ENCODE measurements at places on chromosomes 2 and 18.

GRCh38 chr18:74407888-74408287, 49.2 kb downstream of the DIPK1C start:
- no peak for DNase-seq

GRCh38 chr2:82665691-82666090, 1793.4 kb downstream of the SUCLG1 start:
- no peak for DNase-seq

- no peak for DNase-seq
These were observed 10.7 kb upstream of the CD226 start for GRCh38 chr18:69958422-69958821.

DNA sequence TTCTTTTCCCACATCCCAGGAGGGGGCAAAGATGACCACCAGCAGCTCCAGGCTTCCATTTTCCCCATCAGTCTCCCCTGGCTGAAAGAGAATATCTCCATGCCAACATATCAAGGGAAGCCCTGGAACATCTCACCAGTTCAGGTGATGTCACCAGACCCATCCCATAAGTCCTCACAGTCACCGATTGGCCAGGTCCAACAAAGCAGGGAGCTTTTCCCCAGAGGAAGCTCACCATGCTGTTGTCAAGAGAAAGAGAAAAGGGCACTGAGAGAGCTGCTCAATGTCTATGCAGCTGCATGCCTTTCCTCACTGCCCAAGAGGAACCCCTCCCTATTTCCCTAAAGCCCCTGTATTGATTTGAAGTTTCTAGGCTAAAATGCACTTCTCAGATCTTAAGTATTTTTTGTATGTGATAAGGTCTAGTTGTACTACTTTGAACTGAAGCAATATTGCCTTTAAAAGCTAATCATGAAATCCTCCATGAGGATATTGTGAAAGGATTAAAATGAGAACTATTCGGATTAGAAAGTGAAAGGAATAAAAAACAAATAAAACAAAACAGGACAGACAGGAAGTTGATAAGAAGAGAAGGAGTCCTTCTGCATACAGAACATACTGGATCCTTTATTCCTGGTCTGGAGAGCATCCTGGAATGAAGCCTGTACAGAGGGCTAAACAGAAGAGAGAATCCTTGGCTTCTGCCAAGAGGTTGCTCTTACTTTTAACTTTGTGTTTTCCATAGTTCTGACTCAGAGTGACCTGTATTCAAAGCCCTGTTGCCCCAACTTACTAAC, 45.2 kb upstream of the CTIF start:
- DNase-seq: no peak

DNA sequence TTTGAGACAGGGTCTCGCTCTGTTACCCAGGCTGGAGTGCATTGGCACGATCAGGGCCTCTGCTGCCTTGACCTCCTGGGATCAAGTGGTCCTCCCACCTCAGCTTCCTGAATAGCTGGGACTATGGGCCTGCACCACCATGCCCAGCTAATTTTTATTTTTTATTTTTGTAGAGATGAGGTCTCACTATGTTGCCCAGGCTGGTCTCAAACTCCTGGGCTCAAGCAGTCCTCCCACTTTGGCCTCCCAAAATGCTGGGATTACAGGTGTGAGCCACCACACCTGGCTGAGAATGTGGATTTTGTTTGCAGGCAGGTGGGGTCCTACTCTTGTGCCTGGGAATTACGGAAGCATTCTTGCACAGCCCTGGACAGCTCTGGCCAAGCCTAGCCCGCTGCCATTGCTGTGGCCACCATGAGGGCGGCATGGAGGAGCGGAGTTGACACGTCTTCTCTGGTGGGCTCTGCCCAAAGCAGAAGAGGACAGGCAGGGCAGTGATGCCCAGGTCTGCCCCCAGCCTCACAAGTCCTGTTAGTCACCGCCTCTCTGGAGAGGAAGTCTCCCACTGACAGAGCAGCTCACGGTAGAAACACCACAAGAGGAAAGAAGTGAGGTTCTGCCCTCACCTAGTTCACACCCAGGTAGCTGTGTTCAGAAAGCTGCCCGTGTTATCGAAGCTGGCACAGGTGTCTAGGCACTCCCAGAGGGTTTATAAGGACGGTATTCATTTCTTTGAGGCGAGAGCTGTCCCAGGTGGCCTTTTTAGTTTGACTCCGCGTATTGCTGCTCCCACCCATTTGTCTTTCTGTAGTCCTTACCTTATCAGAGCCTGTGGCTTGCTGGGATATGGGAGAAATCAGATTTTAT, 46.2 kb downstream of the ARMC9 start:
- DNase-seq: no peak

- no peak for DNase-seq
These were observed 58.0 kb upstream of the SLC14A2 start for GRCh38 chr18:45557287-45557686.

DNA sequence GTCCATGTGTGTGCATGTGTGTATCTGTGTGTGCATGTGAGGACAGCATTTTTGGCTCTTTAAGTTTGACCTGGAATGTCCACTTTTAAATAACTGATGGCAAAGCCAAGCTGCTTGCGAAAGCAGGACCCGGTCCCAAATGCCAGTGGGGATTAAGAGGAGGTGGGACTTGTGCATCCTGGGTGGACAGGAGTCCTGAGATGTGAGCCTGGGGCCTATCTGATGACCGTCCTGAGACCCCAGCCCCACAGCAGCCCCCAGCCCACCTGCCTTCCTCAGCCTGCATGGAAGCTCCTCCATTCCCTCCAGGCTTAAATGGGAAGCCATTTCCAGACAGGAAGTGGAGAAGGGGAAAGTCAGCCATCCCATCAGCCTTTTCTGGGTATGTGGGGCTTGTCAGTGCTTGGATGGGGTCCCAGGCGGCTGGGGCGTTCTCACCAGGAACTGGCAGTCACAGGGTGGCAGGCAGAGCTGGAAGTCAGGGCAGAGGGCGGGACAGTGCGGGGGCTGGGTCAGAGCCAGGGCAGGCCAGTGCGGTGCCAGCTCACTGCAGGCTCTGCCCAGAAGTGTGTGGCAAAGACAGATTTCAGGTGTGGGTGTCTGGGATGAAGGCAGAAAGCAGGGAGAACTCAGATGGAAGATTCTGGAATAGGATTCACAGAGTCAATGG, 117.8 kb downstream of the ACKR3 start:
- DNase-seq: peak; percentile 18

DNA sequence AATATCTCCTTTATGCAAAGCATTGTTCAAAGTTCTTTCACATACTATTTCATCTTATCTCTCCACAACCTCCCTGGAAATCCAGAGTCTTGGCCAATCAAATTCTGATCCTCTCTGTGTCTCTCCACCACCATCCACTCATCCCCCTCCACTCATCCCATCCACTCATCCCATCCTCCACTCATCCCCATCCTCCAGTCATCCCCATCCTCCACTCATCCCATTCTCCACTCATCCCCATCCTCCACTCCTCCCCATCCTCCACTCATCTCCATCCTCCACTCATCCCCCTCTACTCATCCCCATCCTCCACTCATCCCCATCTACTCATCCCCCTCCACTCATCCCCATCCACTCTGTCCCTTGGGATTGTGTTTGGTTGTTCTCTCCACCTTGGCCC, 101.1 kb downstream of the BCL2 start:
- no peak for DNase-seq

GRCh38 chr2:162490761-162491470, 147.0 kb downstream of the GCA start:
- no peak for DNase-seq

DNA sequence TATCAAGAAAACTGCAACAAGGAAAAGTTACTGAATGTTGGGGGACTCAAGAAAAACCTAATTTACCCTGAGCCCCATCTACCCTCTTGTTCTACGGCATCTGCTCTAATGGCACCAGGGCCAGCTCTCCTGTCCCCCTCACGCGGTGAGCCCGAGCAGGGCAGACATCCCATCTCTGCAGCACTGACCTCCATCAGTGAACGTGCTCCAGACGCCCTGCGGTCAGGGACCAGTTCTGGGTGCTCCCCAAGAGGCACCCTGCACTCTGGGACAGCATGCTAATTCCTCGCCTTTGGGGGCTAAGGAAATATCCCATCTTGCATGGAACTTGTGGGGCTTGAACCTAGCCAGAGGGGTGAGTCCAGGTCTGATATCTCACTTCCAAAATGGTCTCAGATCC, 43.0 kb downstream of the CENPO start:
- DNase-seq: peak; percentile 60

- no peak for DNase-seq
These were observed 170.3 kb downstream of the BCL2 start for GRCh38 chr18:63149302-63149587.

- peak; percentile 64 for DNase-seq
These were observed 100.7 kb upstream of the FOSL2 start for GRCh38 chr2:28291811-28292440.

DNA sequence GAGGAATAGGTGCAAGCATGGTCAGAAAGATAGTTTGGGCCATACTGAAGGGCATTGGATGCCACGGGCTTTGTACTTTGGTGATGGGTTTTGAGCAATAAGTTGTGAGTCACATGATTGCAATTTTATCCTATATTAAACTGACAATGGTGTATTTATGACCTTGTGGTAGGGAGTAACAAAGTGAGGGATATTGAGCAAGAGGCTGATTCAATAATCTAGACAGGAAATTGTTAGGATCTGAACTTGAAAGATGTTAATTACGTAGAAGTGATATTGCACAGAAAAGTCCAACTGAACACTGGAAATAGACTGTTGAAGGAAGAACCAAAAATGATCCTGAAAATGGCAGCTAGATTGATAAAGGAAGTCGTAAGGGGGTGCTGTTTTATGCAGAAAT, 46.6 kb upstream of the TCF4 start:
- peak; percentile 74 for DNase-seq

- no peak for DNase-seq
These were observed 3.2 kb downstream of the PIGN start for GRCh38 chr18:62183578-62184195.

DNA sequence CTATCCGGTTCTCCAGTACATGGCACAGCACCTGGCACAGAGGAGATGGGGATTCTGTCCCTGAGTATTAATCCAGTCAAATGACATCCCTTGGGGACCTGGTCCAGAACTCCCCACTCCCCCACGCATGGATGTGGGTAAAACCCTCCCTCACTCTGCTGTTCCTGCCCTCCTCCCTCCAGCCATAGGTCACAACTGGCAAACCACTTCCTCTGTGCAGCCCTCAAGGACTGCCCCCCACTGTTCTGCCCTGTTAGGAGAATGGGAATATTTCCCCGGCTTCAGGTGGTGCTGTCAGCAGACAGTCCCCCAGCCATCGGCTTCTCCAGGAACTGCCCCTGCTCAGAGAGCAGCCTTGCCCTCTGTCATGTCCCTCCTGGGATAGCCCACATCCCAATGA, 1.5 kb upstream of the TFCP2L1 start:
- DNase-seq: peak; percentile 71

GRCh38 chr18:80253871-80254492, 6.7 kb upstream of the PARD6G start:
- peak; percentile 34 for DNase-seq

DNA sequence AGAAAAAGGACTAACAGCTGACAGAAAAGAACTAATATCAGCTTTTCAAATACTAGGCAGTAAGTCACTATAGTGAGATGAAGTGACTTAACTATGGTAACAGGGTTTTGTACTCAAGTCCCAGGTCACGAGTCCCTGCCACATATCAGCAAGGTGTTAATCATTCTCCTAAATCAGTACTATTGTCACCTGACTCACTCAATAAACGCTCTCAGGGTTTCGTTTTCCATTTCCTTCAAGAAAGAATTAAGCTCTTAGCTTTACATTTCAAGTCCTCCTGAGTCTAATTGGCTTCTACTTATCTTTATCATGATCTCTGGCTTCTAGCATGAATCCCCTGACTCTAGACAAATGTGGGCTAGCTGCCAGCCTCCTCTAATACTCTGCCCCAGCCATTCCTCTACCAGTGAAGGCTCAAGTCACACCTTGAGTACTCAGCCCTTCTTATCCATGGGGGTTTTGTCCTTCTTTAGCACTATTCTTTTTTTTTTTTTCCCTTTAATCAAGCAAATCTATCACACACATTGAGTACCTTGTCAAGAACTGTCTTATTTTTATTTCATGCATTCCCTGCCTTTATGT, 20.0 kb downstream of the BUB1 start:
- DNase-seq: no peak

DNA sequence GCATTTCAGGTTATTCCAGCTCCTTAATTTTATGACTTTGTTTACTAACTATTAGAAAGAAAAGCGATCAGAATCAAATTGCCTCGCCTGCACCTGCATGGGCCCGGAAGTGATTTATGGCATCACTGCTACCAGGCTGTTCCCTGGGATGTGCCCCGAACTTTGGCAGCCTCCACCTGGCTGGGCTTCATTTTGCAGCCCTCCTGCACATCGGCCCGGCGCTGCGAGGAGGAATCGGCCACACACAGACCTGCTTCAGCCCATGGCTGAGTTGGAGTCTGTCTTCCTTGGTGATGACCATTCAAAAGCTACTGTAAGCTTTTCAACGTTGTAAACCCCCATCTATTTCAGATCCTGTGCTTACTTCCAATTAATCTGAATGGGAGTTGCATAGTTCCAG, 638.0 kb downstream of the RNF144A start:
- no peak for DNase-seq

All from osteoblast (primary cell).